Sciatic nerve (tissue), 2 donors: ENCODE measurements at places on chromosomes 3 and 15.
A peak's percentile ranks its signal among the peaks of the same experiment; 100 is the strongest.

DNA sequence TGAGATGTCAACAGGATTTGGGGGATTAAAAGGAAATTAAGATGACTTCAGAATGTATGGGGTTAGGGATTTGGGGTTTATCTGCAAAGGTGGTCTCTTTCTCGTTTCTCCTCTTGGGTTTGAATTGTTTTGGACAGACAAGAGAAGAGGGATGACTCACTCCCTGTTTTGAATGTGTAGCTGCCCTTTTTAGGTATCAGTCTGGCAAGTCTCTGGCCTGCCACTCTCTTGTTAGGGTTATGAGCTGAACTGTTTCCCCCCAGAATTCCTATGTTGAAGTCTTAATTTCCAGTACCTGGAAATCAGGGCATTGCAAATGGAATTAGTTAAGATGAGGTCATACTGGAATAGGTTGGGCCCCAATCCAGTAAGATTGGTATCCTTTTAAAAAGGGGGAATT is 291.7 kb downstream of the MEX3B start:
- DNase-seq = no peak

DNA sequence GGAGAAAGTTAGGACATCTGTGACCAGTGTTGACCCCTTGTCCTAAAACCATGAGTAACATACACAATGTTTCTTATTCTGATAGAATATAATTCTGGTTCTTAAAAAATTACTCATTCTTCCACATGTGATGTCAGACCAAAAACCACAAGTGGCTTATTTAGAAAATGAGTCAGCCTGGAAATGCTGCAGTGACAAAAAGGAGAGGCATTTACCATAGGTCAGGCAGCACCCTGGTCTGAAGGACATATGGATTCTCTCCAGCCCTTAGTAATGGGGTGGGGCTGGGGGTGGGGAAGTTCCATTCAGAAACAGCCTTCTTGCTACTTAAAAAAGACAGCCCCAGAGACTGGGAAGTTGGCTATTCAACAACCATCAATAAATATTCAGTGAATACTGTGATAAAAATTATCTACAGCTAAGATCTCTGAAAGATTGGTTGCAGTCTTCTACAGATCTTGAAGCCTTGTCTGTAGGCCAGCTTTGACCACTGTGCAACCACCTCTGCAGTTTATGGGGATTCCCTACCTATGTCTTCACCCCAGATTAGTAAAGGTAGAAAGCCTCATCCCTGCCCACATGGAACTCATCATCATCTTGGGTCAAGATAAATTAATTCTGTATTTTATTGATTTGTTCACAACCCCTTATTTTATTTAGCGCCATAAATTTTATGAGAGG is 34.9 kb upstream of the TIMP4 start:
- DNase-seq = no peak

DNA sequence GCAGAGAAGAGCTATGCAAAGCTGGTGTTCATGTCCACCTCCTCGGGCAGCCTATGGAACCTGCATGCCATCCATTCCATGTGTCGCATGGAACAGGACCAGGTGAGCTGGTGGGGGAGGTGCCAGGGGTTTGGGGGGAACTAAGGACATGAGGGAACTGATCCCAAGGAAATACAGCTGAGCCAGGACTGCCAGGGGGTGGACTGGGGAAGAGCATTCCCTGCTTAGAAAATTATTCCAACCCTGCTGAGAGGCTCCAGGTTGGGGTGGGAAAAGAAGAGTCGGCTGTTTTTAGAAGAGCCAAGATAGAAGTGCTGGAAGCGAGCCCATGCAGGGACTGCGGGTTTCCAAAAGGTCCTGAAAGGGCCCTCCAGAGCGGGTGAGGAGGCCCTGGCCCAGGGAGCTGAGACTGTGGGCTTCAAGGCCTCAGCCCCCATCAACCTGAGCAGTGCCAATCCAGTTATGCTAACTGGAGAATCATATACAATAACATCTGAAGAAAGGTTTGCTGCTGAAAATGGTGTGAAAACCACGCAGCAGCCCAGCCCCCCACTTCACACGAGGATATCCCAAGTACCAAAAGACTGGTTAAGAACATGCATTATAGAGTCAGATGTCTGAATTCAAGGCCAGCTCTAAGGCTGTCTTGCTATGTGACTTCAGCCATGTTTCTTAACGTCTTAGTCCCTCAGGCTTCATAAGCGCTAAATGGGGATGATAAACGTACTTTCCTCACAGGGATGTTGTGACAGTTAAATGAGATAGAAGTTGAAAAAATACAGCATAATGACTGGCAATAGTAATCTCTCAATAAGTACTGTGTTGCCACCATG is 7.8 kb downstream of the DISP2 start:
- no peak for DNase-seq

DNA sequence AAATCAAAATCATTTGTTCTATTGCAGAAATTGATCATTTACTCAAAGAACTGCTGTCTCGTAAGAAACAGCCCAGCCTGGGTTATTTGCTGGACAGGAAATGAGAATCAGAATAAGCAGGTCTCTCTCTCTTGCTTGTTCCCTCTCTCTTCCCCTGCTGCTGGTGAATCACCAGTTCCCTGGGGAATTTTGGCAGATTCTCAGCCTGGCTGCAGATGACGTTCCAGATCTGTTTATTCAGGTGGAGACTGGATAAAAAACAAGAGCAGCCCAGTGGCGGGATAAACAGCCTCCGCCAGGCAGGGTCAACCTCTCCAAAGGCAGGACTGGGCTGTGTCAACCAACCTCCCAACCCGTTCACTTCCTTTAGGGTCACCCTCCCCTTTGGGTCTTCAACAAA is 72.1 kb downstream of the LRIG1 start:
- peak; percentile 83 for DNase-seq

- DNase-seq = no peak
Measured at GRCh38 chr3:157785102-157785826, 282.0 kb upstream of the VEPH1 start.

GRCh38 chr15:32657198-32657883 is 15.8 kb downstream of the SCG5 start:
- no peak for DNase-seq

DNA sequence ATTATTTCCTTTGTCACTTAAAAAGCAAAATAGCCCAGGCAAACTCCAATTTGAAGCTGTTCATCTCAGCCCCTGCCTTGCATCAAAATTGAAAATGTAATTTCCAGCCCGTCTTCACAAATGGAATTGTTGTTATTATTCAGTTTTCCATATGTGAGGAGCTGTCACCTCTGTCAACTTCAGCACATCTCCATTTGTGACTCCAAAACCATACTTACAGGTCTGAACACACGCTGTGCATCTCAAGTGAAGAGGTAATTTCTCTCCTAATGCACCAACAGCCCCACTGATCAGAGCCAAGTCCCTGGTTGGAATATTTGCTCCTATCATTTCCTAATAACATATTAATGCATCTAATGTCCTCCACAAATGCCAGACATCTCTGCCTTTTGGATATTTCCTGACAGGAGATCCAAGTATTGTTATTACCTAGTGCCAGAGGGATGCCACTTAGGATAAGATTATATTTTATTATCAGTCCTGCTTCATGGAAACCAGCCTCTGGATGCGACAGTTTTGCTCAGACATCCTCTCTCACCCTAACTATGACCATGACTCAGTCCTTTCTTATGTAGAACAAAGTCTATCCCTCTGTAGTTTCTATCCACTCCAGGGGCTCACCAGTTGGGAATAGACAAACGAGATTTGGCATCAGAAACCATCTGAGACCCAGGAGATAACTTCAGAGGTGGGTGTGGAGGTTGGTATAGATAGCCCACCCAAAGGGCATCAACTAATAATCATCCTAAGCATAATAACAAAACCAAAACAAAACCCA is 379.8 kb downstream of the VPS13C start:
- no peak for DNase-seq

GRCh38 chr3:45654397-45654944 is 34.7 kb upstream of the SACM1L start:
- DNase-seq = no peak

- DNase-seq = no peak
Measured at GRCh38 chr15:68536331-68537095, 42.3 kb upstream of the CORO2B start.

- no peak for DNase-seq
Measured at GRCh38 chr3:105970283-105970682, 101.5 kb upstream of the CBLB start.

GRCh38 chr15:99132634-99133287 is 27.9 kb downstream of the SYNM start:
- DNase-seq = no peak

GRCh38 chr3:77147836-77148578 is 108.1 kb downstream of the ROBO2 start:
- DNase-seq = no peak

GRCh38 chr15:90106522-90107117 is 4.4 kb upstream of the IDH2 start:
- DNase-seq = no peak

DNA sequence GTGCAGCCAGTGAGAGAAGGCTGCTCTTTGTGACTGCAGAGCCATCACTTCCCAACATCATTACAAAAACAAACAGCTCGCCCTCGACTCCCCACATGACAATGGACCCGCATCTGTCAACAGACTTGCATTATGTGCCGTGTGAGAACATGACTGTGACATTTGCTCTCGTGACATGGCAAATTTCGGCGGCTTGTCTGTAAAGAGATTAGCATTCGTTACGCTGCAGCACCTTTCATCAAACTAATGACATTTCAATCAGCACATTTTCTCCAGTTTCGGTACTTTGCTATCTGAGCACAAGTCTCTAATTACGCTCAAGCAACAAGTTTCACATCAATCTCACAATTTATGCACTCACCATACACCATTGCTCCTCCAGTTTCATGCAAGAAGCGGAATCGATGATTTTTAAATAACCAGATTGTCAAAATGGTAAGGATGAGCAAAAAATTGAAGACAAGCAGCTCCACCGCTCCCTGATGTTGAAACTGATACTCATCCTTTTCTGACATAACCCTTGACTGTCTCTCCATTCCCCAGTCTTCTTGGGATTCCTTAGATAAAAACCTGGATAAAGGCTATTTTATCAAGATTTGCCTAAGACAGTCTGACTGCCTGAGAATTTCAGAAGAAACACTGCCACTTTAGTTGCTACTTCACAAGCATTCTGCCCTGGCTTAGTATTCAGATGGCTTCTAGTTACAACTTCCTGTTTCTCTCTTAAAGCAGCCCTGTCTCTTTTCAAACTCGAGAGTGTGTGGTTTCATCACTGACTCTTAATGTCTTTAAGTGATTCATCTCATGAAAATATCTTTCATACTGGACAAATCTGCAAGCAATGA is at the start of gene SLC9A9:
Gene SLC9A9 (minus strand): TSS at position 682 of the 845 bp plus-strand sequence. CDS start 146 bp downstream, at position 536.
- no peak for DNase-seq

DNA sequence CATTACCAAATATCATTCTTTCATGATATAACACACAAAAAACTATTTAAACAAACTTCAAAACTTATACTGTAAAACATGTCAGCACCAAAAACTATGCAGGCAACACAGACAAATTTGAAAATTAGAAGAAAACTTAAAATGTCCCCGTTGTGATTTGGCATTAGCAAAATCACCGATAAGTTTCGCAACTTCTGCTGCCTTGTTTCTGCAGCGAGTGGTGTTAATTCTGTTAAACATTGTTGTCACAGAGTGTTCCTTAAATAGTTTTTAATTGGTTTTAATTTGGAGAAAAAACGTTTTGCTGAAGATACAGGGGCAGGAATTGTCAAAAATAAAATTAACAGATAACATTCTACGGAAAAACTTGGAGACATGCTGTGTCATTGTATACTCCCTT is 160.6 kb downstream of the RPLP1 start:
- no peak for DNase-seq

DNA sequence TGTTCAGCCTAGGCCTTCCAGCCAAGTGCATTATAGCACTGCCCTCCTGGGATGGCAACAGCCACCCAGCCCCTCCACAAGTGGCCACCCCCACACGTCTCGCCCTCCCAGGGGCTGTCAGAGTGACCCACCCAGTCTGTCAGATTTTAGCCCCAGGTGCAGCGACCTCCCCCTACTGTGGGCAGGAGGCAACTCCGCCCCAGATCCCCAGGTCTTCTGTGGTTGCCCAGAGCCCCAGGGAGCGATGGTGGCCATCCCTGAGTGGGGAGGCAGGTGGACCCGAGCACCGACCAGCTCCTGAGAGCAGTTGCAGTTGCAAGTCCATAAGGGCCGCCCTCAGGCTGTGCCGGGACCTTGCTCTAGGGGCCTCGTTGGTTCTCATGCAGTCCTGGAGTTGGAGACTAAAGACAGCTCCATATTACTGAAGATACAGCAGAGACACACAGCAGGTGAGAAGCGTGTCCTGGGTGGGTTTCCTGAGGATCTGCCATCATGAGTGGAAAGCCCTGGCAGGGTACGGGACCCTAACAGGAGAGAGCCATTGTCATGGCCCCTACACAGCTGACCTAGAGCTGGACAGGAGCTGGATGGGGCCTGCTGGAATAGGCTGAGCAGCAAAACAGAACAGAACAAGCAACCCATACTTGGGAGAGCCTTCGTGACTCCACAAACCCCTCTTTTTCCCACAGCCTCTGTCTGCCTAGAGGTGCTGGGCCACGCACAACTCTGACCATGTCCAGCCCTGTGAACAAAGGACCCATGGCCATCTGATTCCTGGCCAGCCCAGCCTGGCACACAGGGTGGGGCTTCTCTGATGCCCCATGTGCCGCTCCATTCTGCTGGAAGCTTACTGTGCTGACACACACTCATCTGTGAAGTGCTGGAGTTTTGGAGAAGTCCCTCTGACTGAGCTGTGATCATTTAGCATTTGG is 110.3 kb upstream of the ALDH1A3 start:
- peak; percentile 45 for DNase-seq

DNA sequence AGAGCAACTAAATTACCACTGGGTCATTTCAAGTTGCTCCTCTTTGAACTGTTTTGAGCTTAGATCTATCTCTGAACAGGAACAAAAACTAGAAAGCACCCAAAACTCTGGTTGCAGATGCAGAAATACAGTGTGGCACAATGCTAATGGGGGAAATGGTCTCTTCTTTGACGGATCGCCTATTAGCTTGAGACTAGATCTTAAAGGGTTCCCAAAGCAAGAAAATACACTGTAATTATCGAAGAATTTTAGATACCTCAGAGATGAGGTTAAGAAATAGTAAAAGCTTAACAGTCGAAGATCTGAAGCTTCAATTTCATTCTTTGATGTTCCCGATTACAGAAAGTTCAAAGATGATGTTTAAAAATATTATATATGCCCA is 818 bp downstream of the PPP1R2 start:
- no peak for DNase-seq

- DNase-seq = no peak
Measured at GRCh38 chr3:36405190-36405589, 24.9 kb downstream of the STAC start.

- no peak for DNase-seq
Measured at GRCh38 chr3:29758108-29758433, 477.2 kb downstream of the RBMS3 start.

DNA sequence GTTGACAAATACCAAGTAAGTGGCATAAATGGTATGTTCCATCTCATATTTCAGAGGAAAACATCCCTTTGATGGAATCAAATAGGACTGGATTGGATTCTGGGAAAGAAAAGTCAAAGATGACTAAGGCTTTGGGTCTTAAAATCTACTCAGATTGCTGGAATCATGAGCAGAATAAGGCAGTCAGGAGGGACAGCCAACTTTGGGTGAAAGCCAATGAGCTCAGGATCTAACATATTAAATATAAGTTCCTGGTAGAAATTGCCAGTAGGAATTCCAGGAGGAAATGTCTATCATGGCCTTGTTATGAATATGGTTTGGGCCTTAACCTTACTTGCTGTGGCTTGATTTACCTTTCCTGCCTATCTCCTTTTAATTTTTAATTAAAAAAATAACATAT is 55.3 kb downstream of the ISL2 start:
- no peak for DNase-seq
